Activated CD4-positive, alpha-beta memory T cell treated with anti-CD3 and anti-CD28 coated beads, Interleukin-2, amount 10 ng/mL, durations not matched to agents 7 days and 5 days (primary cell): ENCODE measurements at places on chromosomes 6 and 20.
A peak's percentile ranks its signal among the peaks of the same experiment; 100 is the strongest.

GRCh38 chr6:27129917-27130316 lies 117.6 kb upstream of the PRSS16 start:
- H3K4me1 ChIP-seq = peaks cover 64% of the 10 kb centered on the region
- H3K27me3 ChIP-seq = no peaks in the 10 kb centered on the region
- H3K27ac ChIP-seq = no peak overlapping the region
- peaks cover 13% of the 10 kb centered on the region for H3K36me3 ChIP-seq

GRCh38 chr6:71139249-71139648 lies 149.4 kb upstream of the OGFRL1 start:
- H3K36me3 ChIP-seq = no peaks in the 10 kb centered on the region
- H3K27me3 ChIP-seq = no peaks in the 10 kb centered on the region
- H3K27ac ChIP-seq = no peak overlapping the region
- no peak overlapping the region for H3K4me3 ChIP-seq
- no peaks in the 10 kb centered on the region for H3K4me1 ChIP-seq

DNA sequence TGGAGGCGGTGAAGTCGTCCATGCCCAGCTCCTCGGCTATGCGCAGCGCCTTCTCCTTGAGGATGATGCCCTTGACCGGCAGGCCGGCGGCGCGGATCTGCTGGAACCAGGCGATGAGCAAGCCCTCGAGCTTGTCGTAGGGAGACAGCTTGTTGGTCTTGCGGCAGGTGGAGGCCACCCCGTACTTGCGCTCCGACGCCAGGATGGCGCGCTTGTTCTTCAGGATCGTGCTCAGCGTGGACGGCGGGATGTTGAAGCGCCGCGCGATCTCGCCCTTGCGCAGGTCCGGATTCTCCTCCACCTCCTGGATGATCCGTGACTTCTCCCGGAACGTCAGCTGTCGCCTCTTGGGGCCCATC lies 435 bp downstream of the CENPB start:
- peaks cover 11% of the 10 kb centered on the region for H3K36me3 ChIP-seq
- peak overlapping the region; percentile 81 for H3K4me3 ChIP-seq
- H3K27ac ChIP-seq = peak overlapping the region; percentile 77
- peaks cover 52% of the 10 kb centered on the region for H3K4me1 ChIP-seq

DNA sequence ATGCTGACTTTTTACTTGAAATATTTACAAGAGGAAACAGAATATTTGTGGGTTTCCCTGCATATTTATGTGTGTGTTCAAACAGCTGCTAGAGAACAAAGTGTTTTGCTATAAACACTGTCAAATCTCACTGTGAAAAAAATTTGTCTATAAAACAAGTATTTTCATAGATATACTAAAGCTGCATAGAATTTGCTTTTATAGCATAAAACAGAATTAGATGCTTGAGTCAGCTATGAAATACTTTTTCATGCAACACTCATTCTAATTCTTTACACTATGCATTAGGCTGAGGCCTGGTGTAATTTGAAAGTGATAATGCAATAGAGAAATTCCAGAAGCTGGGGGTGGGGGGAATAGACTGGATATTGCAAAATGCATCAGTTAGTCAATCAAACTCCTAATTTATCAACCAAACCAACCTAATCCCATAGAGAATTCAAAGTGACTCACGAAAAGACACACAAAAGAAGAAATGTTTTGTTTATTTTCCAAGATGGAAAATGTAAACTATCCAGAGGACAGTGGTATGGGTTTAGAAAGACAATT lies 148.2 kb downstream of the LAMA2 start:
- no peak overlapping the region for H3K4me3 ChIP-seq
- no peaks in the 10 kb centered on the region for H3K36me3 ChIP-seq
- no peak for DNase-seq
- no peak overlapping the region for H3K27ac ChIP-seq
- no peaks in the 10 kb centered on the region for H3K27me3 ChIP-seq
- no peaks in the 10 kb centered on the region for H3K4me1 ChIP-seq

DNA sequence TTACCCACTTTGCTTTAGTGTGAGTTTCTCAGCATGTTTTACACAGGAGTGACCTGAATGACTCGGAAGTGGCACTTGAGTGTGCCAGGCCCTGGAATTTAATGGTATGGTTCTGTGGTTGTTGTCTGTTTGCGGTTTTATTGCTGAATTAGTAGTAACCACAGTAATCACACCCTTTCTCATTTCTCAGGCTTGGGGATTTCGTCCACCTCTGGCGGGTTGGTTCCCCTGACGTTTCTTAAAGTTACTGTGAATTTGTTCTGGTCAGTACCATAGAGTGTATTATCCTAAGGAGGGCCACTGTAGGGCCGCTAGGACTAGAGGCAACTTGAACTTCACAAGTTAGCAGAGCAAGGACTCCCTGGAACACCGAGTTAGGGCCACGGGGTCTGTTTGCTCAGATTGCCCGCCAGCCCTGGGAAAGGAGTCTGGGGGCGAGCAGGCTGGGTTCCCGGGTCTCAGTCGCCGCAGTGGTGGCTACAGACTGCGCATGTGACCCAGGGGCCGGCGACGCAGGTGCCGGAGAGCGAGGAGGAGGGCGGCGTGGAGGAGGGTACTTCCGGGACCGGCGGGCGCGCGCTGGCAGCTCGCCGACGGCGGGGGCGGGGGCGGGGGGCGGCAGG lies 546 bp upstream of the KLHL32 start:
- no peaks in the 10 kb centered on the region for H3K36me3 ChIP-seq
- peak overlapping the region; percentile 77 for H3K27ac ChIP-seq
- H3K4me1 ChIP-seq = peaks cover 34% of the 10 kb centered on the region
- H3K4me3 ChIP-seq = peak overlapping the region; percentile 90

GRCh38 chr6:20377623-20378265 lies 23.9 kb upstream of the E2F3 start:
- no peaks in the 10 kb centered on the region for H3K36me3 ChIP-seq
- no peak for DNase-seq
- H3K27me3 ChIP-seq = no peaks in the 10 kb centered on the region
- H3K27ac ChIP-seq = no peak overlapping the region
